ENCODE measurements at places on chromosomes 1 and 21.

GRCh38 chr1:94322696-94323095 is 85.3 kb upstream of the ARHGAP29 start:
- no peak for DNase-seq

GRCh38 chr1:229883504-229884200 is 183.4 kb upstream of the GALNT2 start:
- no peak for DNase-seq

- DNase-seq, result no peak
Observed at GRCh38 chr1:6003568-6004411, 11.6 kb upstream of the NPHP4 start.

- DNase-seq, result no peak
Observed at GRCh38 chr1:12342401-12343003, 112.7 kb downstream of the VPS13D start.

DNA sequence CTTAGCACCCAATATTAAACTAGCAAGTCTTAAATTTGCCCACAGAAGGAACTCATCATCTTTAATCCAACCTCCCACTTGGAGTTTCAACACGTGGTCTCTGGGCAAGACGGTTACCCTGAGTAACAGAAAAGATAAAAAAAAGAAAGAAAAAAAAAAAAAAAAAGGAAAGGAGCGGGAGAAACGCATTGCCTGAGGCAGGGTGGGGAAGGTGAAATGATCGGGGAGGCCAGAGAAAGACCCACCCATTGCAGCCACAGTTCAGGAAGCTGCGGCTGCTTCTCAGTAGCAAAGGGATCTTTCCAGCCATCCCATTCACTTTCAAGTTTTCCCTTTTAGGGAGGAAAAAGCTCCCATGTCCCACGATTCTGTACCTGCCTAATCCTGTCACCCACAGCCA is 32.0 kb upstream of the OTUD3 start:
- no peak for DNase-seq

DNA sequence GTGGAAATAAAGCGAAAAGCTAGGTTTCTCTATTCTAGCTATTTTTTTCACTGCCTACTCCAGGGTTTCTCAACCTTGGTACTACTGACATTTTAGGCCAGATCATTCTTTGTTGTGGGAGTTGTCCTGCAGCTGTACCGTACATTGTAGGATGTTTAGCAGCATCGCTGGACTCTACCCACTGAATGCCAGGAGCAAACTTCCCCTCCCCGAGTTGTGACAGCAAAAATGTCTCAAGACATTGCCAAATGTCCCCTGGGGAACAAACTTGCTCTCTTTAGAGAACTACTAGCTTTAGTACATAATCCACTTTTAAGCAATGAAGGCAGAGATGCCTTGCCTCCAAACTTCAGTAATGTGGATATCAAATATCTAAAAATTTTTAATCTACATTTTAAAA is 122.8 kb downstream of the PLPPR5 start:
- DNase-seq, result no peak

- no peak for DNase-seq
Observed at GRCh38 chr21:32007456-32007855, 134.6 kb downstream of the HUNK start.

DNA sequence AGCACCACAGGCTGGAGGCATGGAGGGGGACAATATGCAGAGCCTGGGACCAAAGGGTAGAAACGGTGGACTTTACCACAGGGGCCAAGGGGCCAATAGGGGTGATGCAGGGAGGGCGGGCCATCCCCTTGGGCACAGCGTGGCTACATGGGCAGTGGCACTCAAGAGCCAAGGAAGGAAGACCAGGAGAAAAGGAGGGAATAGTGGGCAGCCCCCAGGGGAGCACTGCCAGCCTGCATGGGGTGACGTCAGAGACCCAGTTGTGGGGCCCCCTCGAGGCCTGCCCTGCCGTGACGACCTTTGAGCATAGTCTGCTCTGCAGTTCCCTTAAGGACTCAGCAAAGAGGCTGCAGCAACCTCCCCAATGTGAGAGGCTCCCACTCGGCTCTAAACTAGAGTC is 95.5 kb upstream of the TMPRSS2 start:
- no peak for DNase-seq

All from central memory CD8-positive, alpha-beta T cell (primary cell).